ENCODE measurements at places on chromosomes 6 and 20. TPM values are rescaled to one million over a fixed set of nuclear protein-coding genes. Genes with fewer than 3 reads are reported as not detected.

- no peaks in the 10 kb centered on the region for H3K4me1 ChIP-seq
- H3K36me3 ChIP-seq, result no peaks in the 10 kb centered on the region
- H3K4me3 ChIP-seq, result no peak overlapping the region
Observed at GRCh38 chr6:91816335-91816734, 1229.5 kb upstream of the MAP3K7 start.

DNA sequence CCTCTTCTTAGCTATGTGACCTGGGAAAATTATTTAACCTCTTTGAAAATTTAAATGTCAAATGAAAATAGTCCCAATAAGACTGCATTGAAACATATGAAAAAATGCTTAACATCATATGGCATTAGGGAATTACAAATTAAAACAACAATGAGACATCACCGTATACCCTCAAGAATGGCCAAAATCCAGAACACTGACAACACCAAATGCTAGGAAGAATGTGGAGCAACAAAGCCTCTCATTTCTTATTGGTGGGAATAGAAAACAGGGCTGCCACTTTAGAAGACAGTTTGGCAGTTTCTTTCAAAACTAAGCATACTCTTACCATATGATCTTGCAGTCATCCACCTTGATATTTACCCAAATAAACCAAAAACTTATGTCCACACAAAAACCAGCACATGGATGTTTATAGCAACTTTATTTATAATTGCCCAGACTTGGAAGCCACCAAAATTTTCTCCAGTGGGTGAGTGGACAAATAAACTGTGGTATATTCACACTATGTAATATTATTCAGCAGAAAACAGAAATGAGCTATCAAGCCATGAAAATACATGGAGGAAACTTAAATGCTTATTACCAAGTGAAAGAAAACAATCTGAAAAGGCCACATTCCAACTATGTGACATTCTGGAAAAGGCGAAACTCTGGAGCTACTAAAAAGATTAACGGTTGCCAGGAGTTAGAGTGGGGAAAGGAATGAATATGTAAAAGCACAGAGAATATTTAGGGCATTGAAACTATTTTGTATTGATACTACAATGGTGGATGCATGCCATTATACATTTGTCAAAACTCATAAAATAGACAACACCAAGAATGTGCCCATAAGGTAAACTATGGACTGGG lies 459.9 kb downstream of the GRIK2 start:
- H3K4me3 ChIP-seq, result no peak overlapping the region

DNA sequence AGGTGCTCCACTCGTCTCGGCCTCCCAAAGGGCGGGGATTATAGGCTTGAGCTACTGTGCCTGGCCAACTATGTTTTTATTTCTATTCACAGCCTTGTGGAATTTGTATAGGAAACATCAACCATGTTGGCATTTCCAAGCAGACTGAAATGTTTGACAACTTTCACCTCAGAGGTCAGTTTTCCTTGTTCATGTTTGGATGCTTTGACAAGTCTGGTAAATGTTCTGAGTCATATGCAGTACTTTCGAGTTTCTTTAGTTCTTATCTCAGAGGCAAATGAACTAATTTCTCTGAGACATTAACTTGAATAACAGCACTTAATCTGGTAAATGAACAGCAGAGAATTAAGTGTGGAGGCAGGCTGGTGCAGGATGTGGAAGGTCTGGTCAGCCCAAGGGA lies 373.4 kb upstream of the SYNCRIP start:
- no peak overlapping the region for H3K27ac ChIP-seq
- H3K4me1 ChIP-seq, result no peaks in the 10 kb centered on the region
- H3K4me3 ChIP-seq, result no peak overlapping the region
- H3K27me3 ChIP-seq, result no peaks in the 10 kb centered on the region

DNA sequence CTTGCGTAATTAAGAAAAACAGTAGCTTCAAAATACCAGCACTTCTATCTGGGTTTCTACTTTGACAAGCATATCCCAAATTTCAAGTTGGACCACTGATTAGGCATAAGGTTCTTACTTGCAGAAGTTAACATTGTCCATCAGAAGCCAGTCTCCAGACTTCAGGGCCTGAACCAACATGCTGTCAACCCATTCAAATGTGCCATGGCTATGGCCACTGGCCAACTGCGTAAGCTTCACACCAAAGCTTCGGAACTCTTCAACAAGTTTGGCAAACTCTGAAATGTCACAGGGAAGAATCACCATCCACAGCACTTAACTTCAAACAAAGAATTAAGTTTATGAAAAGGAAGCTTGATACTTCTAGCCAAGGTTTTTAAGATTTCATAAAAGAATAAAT lies 78.0 kb upstream of the LYRM2 start:
- DNase-seq, result no peak
- H3K36me3 ChIP-seq, result peaks cover 4% of the 10 kb centered on the region
- no peak overlapping the region for H3K4me3 ChIP-seq
- H3K27me3 ChIP-seq, result no peaks in the 10 kb centered on the region
- no peaks in the 10 kb centered on the region for H3K4me1 ChIP-seq

GRCh38 chr6:142387997-142388815 lies 86.4 kb downstream of the ADGRG6 start:
- H3K4me3 ChIP-seq, result no peak overlapping the region
- peak; percentile 49 for DNase-seq
- no peak overlapping the region for H3K27ac ChIP-seq
- no peaks in the 10 kb centered on the region for H3K27me3 ChIP-seq
- H3K36me3 ChIP-seq, result no peaks in the 10 kb centered on the region

GRCh38 chr6:49462071-49462470 lies 982 bp downstream of the MMUT start:
- DNase-seq, result peak; percentile 28
- H3K27me3 ChIP-seq, result no peaks in the 10 kb centered on the region
- no peaks in the 10 kb centered on the region for H3K36me3 ChIP-seq
- H3K27ac ChIP-seq, result peak overlapping the region; percentile 89

GRCh38 chr6:159728531-159728964 lies 1.2 kb downstream of the WTAP start:
- DNase-seq, result peak; percentile 19
- H3K4me1 ChIP-seq, result peaks cover 5% of the 10 kb centered on the region
- peak overlapping the region; percentile 89 for H3K4me3 ChIP-seq
- no peaks in the 10 kb centered on the region for H3K36me3 ChIP-seq
- peak overlapping the region; percentile 89 for H3K27ac ChIP-seq

GRCh38 chr6:111614833-111615582 lies 9.3 kb upstream of the TRAF3IP2 start:
- no peak overlapping the region for H3K27ac ChIP-seq
- H3K4me1 ChIP-seq, result no peaks in the 10 kb centered on the region
- DNase-seq, result no peak
- peaks cover 5% of the 10 kb centered on the region for H3K27me3 ChIP-seq

GRCh38 chr6:30769088-30769852 lies 24.9 kb upstream of the IER3 start:
- peak overlapping the region; percentile 93 for H3K27ac ChIP-seq
- peak; percentile 91 for DNase-seq
- peak overlapping the region; percentile 11 for H3K4me3 ChIP-seq
- H3K36me3 ChIP-seq, result no peaks in the 10 kb centered on the region
- H3K4me1 ChIP-seq, result peaks cover 16% of the 10 kb centered on the region

DNA sequence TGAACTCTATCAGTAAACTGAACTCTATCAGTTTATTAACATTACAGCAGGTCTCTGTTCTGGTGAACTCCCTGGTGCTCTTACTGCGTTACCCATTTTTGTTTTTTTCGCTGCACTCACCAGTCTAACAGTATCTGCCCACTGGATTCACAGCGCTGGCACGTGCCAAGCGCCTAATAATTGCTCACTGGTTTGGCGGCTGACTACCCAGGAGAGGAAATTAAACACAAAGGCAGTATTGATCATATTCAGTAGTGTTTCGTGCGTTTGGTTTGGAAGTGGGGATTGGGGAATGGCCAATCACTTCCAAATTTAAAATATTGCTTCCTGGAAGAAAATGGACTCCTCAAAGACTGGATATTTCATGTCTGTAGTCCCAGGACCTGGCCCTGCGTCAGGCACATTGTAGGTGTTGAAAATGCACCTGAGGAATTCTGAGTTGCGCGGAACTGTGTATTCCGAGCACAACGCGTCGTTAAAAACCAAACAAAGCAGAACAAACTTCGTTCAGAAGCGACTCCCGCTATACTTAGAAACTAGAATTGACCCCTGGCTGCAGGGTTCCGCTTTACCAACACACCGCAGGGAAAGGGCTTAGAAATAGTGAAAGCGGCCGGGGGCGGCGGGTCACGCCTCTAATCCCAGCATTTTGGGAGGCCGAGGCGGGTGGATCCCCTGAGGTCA lies 1.1 kb upstream of the RPS12 start:
- H3K27me3 ChIP-seq, result peaks cover 3% of the 10 kb centered on the region
- H3K4me3 ChIP-seq, result peak overlapping the region; percentile 98
- peak overlapping the region; percentile 87 for H3K27ac ChIP-seq
- H3K36me3 ChIP-seq, result peaks cover 11% of the 10 kb centered on the region
- peaks cover 5% of the 10 kb centered on the region for H3K4me1 ChIP-seq
- peak; percentile 40 for DNase-seq

- no peaks in the 10 kb centered on the region for H3K4me1 ChIP-seq
- DNase-seq, result no peak
- H3K36me3 ChIP-seq, result no peaks in the 10 kb centered on the region
- no peak overlapping the region for H3K27ac ChIP-seq
- H3K4me3 ChIP-seq, result no peak overlapping the region
Observed at GRCh38 chr6:20235041-20235440, 22.8 kb upstream of the MBOAT1 start.

- no peaks in the 10 kb centered on the region for H3K4me1 ChIP-seq
- H3K27me3 ChIP-seq, result no peaks in the 10 kb centered on the region
- peak; percentile 77 for DNase-seq
Observed at GRCh38 chr20:10469599-10469998, 34.5 kb downstream of the SLX4IP start.

GRCh38 chr6:106886922-106887797 lies 87.4 kb downstream of the CD24 start:
- DNase-seq, result no peak
- H3K4me1 ChIP-seq, result no peaks in the 10 kb centered on the region
- no peaks in the 10 kb centered on the region for H3K27me3 ChIP-seq
- no peak overlapping the region for H3K4me3 ChIP-seq
- H3K36me3 ChIP-seq, result no peaks in the 10 kb centered on the region

- no peaks in the 10 kb centered on the region for H3K27me3 ChIP-seq
- H3K4me3 ChIP-seq, result no peak overlapping the region
- peak; percentile 65 for DNase-seq
- H3K27ac ChIP-seq, result peak overlapping the region; percentile 75
- H3K36me3 ChIP-seq, result no peaks in the 10 kb centered on the region
Observed at GRCh38 chr6:157763129-157763903, 59.7 kb upstream of the SNX9 start.

- H3K4me1 ChIP-seq, result no peaks in the 10 kb centered on the region
- no peaks in the 10 kb centered on the region for H3K27me3 ChIP-seq
- DNase-seq, result no peak
- no peaks in the 10 kb centered on the region for H3K36me3 ChIP-seq
- H3K4me3 ChIP-seq, result no peak overlapping the region
- H3K27ac ChIP-seq, result no peak overlapping the region
Observed at GRCh38 chr6:90249034-90249433, 47.6 kb downstream of the BACH2 start.

DNA sequence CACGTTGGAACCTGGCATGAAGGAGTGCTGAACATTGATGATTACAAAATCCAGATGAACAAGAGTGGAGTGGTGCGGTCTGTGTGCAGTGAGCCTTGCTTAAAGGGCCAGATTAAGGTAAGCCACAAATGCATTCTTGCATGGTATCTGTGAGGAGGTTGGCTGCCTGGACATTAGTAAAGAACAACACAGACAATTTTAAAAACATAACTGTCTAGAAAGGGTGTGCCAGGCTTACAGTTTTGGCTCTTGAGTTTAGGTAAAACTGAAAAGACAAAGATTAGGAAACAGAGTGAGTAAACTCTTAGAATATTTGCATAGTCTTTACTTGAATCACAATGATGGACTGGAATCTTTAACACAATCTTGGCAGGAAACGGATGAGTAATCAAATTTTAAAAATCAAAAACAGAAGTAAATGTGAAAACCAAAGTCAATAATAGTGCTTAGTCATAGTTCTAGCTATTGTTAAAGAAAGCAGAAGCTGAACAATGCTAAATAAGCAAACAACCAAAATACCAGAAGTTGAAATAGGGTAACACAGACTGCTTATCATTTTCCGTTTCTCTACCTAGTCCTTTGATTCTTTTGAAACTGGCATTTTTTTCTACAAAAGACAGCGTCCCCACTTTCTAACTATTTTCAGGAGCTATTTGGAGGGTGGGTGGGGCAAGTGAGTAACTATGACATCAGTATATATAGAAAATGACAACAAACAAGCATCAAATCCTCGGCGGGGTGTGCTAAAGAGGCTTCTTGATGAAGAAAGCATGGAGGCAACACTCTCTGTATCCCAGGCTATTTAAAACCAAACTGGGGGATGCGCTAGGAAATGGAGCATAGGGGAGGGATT lies 185.8 kb upstream of the RAB32 start:
- H3K4me1 ChIP-seq, result peaks cover 5% of the 10 kb centered on the region
- H3K27ac ChIP-seq, result peak overlapping the region; percentile 17
- no peak overlapping the region for H3K4me3 ChIP-seq
- H3K27me3 ChIP-seq, result no peaks in the 10 kb centered on the region

DNA sequence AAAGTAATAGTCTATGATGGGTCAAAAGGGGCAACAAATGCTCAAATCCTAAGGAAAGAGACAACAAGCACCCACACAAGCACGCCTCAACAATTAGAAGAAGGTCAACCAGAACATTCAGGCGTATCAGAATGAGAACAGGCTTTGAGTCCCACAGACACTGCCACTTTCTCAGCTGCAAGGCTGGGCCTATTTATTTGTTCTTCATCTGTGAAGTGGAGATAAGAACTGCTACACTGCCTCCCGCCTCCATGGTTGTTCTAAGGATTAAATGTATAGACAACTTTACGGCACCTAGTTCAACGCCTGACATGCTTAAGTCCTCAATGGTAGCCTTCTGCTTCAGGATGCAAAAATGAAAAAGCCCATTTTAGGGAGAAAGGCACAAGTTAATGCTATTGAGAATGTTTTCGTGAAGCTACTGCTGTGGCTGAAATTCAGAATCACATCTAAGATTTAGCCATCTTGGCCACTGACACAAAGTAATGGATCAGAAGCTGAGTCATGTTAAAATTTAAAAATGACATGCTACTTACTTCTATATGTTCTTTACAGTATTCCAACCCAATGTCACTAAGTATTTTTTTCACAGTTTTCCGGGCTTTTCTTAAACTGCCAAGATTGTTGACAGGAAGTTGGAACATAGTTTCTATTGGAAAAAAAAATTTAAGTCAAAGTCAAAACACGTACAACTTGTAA lies 27.7 kb downstream of the ADNP start:
- no peak for DNase-seq
- H3K36me3 ChIP-seq, result peaks cover 5% of the 10 kb centered on the region
- H3K4me3 ChIP-seq, result no peak overlapping the region
- H3K4me1 ChIP-seq, result no peaks in the 10 kb centered on the region

- no peaks in the 10 kb centered on the region for H3K36me3 ChIP-seq
- H3K27me3 ChIP-seq, result no peaks in the 10 kb centered on the region
- H3K27ac ChIP-seq, result no peak overlapping the region
Observed at GRCh38 chr6:111114482-111114881, 27.2 kb downstream of the SLC16A10 start.

Gene GPR6
- total RNA-seq, result not detected

Gene LY6G6D
- total RNA-seq, result not detected

Gene MAS1
- not detected for total RNA-seq

Gene PRSS16
- not detected for total RNA-seq

Gene ECHDC1
- total RNA-seq, result 47.0 TPM

Gene PKHD1
- not detected for total RNA-seq

Gene SLC22A23
- 5.1 TPM for total RNA-seq

Gene EDN3
- not detected for total RNA-seq

Gene GMNN
- 12.9 TPM for total RNA-seq

Gene CLPSL2
- not detected for total RNA-seq

Gene CEP162
- total RNA-seq, result 7.4 TPM

Gene SLC23A2
- 11.0 TPM for total RNA-seq

Gene SEL1L2
- not detected for total RNA-seq

Gene LCA5
- total RNA-seq, result 5.6 TPM

Gene ADIG
- not detected for total RNA-seq

Gene HTR1E
- not detected for total RNA-seq

Gene CASP8AP2
- total RNA-seq, result 12.8 TPM
